ENCODE measurements at places on chromosomes 7 and 10. TPM values are rescaled to one million over a fixed set of nuclear protein-coding genes. Genes with fewer than 3 reads are reported as not detected.

LIPJ gene
- 0.09 TPM for total RNA-seq

DNA sequence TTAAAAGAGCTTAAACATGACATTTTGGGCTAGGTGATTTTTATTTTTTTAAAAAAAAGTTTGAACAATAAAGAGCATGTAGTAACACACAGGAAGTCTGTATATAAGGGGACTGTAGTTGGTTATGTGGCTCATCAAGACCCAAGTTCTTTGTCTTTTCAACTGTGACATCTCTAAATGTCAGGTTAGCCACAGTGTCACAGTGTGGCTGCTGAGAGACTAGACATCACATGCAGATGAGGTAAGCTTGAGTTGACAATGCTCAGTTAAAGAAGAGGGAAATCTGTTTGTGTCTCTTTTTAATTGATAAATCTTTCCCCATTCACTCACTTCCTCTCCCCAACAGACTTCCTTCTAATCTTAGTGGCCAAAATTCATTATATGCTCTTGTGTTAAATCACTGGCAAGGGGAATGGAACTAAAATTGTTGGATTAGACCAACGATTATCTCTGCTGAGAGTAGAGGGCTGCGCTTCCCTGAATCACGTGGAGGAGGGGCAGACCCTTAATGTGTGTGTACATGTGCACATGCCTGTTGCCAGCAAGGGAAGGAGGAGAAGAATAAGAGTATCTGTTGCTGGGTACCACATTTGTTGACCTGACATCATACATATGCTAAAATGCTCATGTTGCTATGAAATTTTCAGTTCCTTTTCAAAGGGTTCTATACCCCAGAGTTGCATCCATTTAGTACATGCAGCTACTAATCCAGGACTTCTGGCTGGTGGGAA is 78.3 kb downstream of the MMRN2 start:
- no peak for DNase-seq

DNA sequence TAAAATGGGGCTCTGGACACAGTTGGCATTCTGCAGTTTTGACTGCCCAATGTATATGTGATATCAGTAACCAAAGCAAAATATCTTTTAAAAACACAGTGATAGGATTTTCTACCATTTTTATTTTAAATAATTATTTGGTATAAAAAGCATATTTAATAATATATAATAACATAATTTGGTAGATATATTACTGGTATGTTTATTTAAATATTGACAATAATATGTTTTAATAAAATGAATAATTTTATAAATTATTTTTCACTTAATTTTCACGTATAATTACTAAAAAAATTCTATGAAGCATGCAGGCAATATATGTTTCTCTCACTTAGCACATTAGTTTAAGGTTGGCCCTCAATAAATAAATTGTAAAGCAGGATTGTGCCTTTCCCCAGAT is 269.1 kb downstream of the PRKG1 start:
- DNase-seq, result no peak

FAM13C gene
- 9.1 TPM for total RNA-seq

FOXK1 gene
- 27.8 TPM for total RNA-seq
